NCI-H1092 (cell line): ENCODE measurements at places on chromosomes 3 and 15.

DNA sequence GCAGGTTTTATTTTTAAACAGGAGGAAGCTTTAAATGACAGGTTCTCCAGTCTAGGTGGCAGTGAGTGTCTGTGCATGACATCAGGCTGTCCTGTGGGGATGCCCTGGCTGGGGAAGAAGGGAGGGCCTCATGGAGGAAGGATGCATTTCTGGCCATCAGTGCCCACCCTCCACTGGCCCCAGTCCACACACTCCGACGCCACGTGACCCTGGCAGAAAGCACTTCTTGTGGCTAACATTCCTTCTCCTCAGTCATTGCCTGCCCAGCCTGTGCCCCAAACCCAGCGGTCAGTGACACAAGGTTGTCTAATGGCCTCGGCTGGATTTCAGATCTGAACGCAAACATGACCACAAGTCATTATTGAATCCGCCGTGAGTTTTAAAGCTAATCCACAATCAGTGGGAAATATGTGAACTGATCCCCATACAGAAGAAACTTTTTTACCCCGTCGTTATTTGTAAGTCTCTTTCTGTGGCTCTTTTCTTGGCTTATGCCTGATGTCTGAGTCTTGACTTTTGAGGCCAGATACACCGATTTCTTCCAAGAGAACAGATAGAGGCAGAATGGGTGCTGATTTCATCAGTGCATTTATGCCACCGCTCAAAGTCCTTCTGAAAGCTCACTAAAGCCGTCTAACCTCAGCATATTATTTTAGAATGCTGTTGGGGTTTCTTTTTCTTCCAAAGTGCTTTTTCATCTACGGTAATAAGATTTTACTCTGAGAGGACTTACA lies 17.3 kb upstream of the LRRK1 start:
- no peak for DNase-seq

DNA sequence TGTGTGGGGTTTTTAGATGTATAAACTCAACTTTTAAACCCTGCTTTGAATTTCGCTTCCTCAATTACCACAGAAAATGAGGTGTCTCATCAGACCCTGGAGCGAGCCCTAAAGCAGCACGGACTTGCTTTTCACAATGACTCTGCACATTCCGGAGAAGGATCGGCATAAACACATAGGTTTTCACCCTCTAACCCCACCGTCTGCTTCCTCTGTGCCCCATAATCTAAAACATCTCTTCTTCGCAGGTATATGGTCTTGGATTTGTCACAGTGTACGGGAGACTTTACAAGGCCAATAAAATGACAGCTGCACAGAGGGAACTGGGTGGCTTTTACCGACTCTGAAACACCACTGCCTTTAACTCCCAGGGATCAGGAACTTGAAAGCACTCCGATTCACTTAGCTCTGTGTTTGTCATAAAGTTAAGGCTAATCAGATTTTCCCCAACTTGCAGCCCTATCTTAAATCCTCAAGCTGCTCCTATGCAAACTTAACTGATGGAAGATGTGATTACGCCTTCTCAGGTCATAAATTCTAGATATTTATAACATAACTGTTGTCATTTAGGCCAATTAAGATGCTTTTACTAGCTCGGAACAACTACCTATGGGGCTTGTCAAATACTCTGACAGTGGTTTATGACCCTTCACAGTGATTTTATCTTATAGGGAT lies 133.4 kb upstream of the WNT5A start:
- no peak for DNase-seq

DNA sequence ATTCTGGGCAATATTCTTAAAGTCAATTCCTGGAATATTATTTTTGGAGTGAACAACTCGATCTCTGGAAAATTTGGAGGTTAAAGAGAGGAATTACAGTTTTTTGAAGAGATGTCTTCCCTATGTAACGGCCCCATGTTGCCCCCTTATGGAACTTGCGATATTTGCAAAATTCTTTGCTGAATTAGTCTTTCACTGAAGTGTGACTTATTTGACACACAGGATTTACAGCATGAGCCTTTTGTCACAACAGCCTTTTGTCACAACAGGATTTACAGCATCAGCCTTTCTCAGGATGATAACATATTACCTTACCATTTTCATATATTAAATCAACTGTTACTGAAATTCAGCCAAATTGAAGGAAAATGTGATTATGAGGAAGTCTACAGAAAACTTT lies 37.8 kb upstream of the SPTSSB start:
- DNase-seq: peak; percentile 27

- no peak for DNase-seq
These were observed 28.6 kb upstream of the C3orf80 start for GRCh38 chr3:160196511-160197104.

DNA sequence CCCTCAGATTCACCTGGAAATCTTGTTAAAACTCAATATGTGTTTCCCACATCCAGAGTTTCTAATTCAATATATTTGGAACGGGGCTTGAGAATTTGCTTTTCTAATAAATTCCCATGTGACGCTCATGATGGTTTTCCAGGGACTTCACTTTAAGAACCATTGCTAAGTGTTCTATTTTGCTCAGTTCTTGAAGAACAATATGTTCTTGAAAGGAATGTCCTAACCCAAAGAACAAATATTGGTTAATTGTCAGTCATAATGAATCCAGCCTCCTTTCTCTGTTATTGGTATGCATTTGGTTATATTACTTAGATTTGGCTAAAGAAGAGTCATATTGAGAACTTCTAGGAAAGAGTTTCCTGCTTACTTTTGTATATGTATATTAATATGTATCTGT lies 4.4 kb upstream of the PLSCR2 start:
- DNase-seq: no peak

DNA sequence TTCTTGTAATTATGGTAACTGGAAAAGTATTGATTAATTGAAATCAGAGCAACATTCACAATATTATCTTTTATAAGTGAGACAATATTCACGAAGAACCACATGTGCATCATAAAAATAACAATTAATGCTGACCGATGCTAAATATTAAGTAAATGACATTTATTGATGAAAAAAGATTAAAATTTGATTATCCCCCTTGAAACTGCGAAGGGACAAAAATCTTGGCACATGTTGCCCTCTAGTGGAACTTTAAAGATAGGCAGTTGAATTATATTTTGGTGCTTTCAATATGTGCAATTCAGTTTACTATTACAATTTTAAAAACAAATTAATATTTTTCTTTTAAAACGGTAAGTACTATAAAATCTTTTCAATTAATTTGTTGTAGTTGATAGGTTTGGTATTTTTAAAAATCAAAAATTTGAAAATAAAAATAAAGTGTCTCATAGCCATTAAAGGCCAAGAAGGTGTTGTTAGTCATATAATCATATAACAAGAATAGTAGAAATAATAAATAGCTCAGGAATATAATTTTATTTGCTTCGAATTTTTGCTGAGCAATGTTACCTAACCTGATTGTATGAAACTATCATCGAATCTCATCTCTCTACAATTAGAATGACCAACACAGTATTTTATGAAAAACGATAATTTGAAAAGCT lies 270.2 kb downstream of the ROBO1 start:
- no peak for DNase-seq

GRCh38 chr3:52351762-52352368 lies 35.7 kb downstream of the DNAH1 start:
- no peak for DNase-seq

- no peak for DNase-seq
These were observed 5.0 kb downstream of the BOC start for GRCh38 chr3:113216393-113216792.

- DNase-seq: no peak
These were observed 36.5 kb upstream of the SPTBN5 start for GRCh38 chr15:41930221-41930866.

DNA sequence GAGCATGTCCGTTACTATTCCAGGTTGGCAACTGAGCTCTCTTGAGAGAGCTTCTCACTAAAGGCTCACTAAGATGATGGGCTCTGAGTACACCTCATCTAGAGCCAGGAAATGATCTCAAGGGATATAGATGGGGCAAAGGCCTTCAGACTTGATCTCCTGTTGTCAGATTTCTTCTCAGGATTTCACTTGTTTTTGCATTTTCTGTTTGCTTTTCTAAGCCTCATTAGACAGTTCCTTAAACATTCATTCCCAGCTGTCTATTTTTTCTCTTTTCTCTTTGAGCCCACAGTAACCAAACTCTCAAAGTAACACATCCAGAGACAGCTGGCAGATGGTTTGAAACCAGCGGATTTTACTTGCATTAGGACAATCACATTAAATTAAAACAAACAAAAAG lies 28.4 kb upstream of the ARL8B start:
- no peak for DNase-seq

DNA sequence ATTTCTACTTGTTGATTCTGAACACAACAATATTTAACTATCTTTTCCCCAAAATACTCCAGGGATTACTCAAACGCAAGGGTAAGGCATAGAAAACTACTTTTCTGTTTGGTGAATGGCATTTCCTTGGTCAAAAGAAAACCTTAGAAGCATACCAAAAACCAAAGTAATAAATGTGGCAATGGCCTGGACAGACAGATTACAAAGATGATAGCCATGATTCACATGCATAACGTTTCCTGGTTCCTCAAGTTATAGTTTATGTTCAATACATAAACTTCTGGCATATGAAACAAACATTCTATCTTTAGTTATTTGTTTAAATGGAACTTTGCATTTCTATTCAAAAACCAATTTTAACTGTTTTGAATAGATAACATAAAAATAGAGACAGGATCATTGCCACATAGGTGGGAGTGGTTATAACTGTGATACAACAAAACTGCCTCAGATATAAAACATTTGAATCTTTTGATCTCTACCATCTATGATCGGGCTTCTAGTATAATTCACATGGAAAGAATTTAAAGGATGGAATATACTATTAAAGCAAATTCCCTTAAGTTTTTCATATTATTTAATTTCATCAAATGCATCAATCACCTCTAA lies 32.1 kb downstream of the FOXP1 start:
- DNase-seq: no peak

DNA sequence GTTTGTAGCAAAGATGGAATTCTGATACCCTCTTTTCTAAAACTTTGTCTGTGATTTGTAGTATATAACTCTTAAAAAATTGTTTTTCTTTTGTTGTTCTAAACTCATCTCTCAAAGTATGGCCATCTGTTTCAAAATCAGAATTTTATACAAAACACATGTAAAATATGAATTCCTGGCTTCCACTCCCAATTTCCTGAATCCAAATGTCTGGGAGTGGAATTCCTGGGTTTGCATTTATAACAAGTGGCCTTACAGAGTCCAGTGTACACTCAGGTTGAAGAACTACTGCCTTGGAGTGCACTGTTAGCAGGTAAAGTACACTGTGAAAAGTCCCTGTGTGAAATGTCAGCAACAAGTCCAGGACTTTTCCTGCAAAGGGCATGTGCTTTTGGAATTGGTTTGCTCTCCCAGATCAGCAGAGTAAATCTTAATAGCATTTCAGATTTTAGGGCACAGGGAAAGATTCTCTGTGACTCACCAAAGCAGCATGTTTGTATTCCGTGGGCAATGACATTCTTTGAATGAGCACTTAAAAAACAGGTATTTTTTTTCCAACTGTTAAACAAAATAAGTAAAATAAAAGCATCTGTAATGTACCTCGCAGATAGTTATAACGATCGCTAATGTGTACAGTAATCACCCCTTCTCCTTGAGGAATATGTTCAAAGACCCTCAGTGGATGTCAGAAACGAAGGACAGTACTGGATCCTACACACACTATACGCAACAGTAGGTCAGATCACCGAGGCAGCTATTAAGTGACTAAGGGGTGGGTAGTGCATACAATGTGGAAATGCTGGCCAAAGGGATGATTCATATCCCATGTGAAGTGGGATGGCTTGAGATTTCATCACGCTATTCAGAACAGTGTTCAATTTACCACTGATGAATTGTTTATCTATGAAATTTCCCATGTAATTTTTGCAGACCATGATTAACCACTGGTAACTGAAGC lies 2.0 kb upstream of the CLDN16 start:
- DNase-seq: no peak

DNA sequence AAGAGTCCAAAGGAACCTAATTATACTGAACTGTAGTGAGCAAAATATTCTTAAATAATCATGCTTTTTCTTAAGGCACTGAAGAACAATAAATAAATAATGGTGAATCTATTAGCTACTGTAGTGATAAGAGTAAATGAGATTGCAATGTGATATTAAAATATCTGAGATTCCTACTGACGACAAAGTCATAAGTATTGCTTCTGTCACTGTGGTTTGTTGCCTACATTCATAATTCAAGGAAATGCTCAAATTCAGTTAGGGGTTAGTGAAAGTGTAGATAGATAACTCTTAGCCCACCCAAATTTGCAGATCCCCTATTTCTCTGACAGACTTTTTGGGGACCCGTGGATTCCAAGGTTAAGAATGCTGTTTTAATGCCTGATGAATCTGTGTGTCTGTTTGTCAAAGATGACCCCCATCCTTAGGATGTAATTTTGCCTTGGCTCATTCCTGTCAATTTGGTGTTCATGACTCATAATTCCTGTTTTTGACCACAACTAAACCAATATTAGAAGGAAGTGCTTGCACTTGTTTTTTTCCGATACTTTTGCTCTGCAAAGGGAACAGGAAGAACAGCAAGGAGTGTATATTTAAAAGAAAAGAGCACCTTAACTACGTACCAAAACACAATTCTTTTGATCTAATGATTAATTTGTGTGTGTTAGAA lies 86.7 kb downstream of the MAGI1 start:
- no peak for DNase-seq

DNA sequence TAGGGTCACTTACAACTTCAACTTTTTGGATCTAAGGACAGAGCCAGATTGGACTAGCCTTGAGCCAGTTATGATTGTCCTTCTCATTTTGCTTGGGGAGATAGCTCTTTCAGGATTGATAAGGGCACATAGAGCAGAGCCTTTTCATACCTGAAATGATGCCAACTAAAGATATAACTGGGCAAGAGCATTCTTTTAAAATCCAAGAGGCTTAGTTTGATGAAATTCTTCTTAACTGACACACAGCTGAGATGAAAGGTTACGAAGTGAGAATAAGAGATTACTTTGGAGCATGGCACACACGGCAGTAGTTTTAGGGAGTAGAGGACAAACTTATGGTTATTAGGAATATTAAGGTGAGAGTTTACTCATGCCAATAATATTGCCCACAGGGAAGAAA lies 12.7 kb downstream of the CD200 start:
- DNase-seq: no peak

- DNase-seq: no peak
These were observed 95.7 kb upstream of the C3orf80 start for GRCh38 chr3:160129459-160130061.

DNA sequence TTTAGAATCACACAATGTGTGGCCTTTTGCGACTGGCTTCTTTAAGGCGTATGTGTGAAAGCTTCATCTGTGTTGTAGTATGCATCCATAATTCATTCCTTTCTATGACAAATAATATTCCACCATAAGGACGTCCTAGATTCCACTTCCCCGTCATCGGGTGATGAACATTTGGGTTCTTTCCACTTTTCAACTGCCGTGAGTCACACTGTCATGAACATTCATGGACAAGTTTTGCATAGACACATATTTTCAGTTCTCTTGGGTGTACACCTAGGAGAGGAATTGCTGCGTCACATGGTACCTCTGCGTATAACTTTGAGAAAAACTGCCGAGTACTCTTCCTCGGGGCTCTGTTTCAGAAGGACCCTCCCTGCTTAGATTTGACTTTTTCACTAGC lies 97.3 kb downstream of the TOP2B start:
- DNase-seq: no peak
